ENCODE measurements at places on chromosomes 2 and 18. TPM values are rescaled to one million over a fixed set of nuclear protein-coding genes. Genes with fewer than 3 reads are reported as not detected.

Gene RNF152
- total RNA-seq = 0.38 TPM

Gene ATIC
- 315 TPM for total RNA-seq

Gene ASAP2
- total RNA-seq = 0.38 TPM

Gene CD28
- 66.4 TPM for total RNA-seq

DNA sequence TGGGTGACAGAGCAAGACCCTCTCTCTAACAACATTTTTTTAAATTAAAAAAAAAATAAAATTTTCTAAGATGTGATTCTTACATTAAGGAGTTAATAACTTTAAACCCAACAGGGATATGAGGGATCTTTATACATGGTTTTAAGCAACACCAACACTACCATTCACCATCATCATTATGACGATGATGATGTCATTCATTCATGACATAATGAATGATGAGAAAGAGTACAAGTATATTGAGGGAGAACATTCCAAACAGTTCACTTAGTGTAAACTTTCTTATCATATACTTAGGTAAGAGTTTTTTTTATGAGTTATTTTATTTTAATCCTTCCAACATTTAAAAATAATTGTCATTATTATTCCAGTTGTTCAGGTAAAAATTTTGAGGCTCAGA lies 863.3 kb downstream of the DPP10 start:
- no peak overlapping the region for H3K27ac ChIP-seq
- no peak overlapping the region for H3K4me3 ChIP-seq
- H3K36me3 ChIP-seq = no peaks in the 10 kb centered on the region
- no peak for DNase-seq
- no peaks in the 10 kb centered on the region for H3K27me3 ChIP-seq
- no peaks in the 10 kb centered on the region for H3K4me1 ChIP-seq

DNA sequence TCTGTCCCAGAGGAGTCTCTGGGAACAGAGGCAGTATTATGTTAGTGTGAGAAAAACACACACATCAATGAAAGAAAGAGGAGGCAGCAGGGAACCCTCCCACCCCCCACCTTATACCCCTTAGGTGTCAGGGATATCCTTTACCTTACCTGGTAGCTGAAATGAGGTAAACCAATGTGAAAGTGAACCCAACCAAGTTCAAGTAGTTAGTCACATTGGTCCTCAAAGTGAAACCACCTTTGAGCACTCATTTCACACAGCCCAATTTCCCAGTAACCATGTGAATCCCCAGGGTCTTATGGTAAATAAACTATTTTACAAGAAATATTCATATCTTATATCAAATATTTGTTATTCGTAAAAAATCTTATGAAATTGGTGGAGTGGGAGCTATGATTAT lies 377.8 kb downstream of the LRATD1 start:
- H3K36me3 ChIP-seq = no peaks in the 10 kb centered on the region
- no peak overlapping the region for H3K27ac ChIP-seq
- DNase-seq = no peak
- H3K4me1 ChIP-seq = no peaks in the 10 kb centered on the region
- H3K4me3 ChIP-seq = no peak overlapping the region
- no peaks in the 10 kb centered on the region for H3K27me3 ChIP-seq

- H3K27ac ChIP-seq = no peak overlapping the region
- no peak for DNase-seq
- no peak overlapping the region for H3K4me3 ChIP-seq
- H3K27me3 ChIP-seq = no peaks in the 10 kb centered on the region
- H3K4me1 ChIP-seq = peaks cover 8% of the 10 kb centered on the region
These were observed 4.1 kb upstream of the ZCCHC2 start for GRCh38 chr18:62518460-62519375.

GRCh38 chr18:27311114-27311513 lies 126.0 kb upstream of the CHST9 start:
- no peaks in the 10 kb centered on the region for H3K27me3 ChIP-seq
- no peaks in the 10 kb centered on the region for H3K4me1 ChIP-seq
- no peak for DNase-seq
- H3K4me3 ChIP-seq = no peak overlapping the region

DNA sequence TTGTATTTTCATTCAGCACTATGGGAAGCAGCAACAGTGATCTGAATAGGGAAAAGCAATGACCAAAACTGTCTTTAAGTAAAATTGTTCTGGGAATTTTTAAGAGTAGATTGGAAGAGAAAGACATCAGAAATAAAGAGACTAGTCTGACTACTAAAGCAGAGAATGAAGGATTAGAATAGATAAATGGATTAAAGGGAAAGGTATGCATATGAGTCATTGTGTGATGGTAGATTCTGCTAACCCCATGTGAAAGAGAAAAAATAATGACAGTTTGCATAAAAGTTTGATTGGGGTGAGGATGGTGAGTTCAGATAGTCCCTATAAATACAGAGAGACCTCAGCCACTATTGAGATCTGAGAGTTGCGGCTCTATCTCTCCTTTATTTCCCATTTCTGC lies 139.6 kb upstream of the DCC start:
- no peak overlapping the region for H3K27ac ChIP-seq
- no peaks in the 10 kb centered on the region for H3K4me1 ChIP-seq
- no peaks in the 10 kb centered on the region for H3K36me3 ChIP-seq
- DNase-seq = no peak
- H3K4me3 ChIP-seq = no peak overlapping the region
- no peaks in the 10 kb centered on the region for H3K27me3 ChIP-seq

GRCh38 chr18:76490670-76491472 lies 4.2 kb downstream of the ZNF516 start:
- H3K4me3 ChIP-seq = peak overlapping the region; percentile 52
- peaks cover 7% of the 10 kb centered on the region for H3K27me3 ChIP-seq
- no peak overlapping the region for H3K27ac ChIP-seq
- DNase-seq = peak; percentile 33
- H3K36me3 ChIP-seq = no peaks in the 10 kb centered on the region

GRCh38 chr18:10899481-10899880 lies 249.9 kb downstream of the PIEZO2 start:
- H3K27me3 ChIP-seq = no peaks in the 10 kb centered on the region
- H3K36me3 ChIP-seq = no peaks in the 10 kb centered on the region
- H3K4me1 ChIP-seq = no peaks in the 10 kb centered on the region
- no peak overlapping the region for H3K4me3 ChIP-seq
- no peak overlapping the region for H3K27ac ChIP-seq
- DNase-seq = no peak

DNA sequence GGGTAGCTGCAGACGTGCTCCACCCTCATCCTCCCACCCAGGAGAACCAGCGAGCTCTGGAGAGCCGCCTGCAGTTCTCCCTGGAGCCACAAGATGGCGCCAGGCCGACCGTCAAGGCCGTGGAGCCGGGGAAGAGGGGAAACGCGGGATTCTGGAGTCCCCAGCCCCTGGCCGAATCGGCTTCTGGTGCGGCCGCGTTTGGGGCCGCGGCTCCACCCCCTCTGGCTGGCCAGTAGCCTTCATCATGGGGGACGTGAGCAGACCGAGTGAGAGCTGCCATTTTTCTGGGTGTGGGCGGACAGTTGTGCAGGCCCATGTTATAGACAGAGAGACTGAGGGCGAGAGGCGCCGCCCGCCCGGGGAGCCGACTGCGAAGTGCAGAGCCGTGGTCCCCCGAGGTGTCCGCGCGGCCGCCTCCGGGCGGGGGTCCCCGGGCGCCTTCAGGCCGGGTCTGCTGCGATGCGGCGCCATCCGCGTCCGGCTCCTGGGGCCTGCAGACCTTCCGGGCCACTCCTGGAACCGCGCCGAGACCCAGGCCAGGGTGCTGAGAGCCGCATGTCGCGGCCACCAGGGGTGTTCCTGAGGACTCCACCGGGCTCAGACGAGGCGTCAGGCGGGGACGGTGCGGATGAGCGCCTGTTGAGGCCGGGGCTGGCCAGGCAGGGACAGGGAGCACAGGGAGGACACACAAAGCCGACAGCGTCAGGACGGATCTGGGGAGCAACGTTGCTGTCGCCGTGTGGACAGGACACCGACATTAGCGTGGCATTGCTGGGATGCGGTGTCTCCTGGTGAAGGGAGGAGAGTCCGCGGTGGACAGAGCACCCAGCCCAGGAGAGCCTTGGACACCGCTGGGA lies 418.2 kb upstream of the HS6ST1 start:
- no peaks in the 10 kb centered on the region for H3K27me3 ChIP-seq
- H3K27ac ChIP-seq = no peak overlapping the region
- H3K36me3 ChIP-seq = no peaks in the 10 kb centered on the region
- peak; percentile 12 for DNase-seq
- H3K4me3 ChIP-seq = no peak overlapping the region
- no peaks in the 10 kb centered on the region for H3K4me1 ChIP-seq

- no peak overlapping the region for H3K27ac ChIP-seq
- H3K27me3 ChIP-seq = no peaks in the 10 kb centered on the region
- H3K4me3 ChIP-seq = no peak overlapping the region
- H3K36me3 ChIP-seq = no peaks in the 10 kb centered on the region
- no peaks in the 10 kb centered on the region for H3K4me1 ChIP-seq
These were observed 132.8 kb downstream of the THADA start for GRCh38 chr2:43462866-43463641.

DNA sequence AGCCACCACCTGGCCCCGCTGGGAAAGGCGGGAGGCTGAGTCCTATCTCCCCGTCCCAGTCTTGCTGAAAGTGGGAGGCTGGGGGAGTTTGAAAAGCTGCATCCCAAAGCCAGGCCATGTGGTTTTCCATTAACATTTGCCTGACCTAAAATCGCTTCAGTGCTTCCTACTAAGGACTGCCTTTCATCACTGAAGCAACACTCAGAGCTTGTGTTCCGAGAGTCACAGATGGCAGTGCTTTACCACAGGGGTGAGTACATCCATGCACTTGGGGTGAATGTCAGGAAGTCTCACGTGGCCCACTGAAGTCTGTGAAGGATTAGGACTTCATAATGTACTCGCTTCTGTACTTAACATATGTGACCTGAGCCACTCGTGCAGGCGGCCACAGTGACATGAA lies 43.3 kb downstream of the PXDN start:
- H3K27ac ChIP-seq = no peak overlapping the region
- H3K27me3 ChIP-seq = no peaks in the 10 kb centered on the region
- DNase-seq = no peak
- no peaks in the 10 kb centered on the region for H3K36me3 ChIP-seq
- H3K4me3 ChIP-seq = no peak overlapping the region

DNA sequence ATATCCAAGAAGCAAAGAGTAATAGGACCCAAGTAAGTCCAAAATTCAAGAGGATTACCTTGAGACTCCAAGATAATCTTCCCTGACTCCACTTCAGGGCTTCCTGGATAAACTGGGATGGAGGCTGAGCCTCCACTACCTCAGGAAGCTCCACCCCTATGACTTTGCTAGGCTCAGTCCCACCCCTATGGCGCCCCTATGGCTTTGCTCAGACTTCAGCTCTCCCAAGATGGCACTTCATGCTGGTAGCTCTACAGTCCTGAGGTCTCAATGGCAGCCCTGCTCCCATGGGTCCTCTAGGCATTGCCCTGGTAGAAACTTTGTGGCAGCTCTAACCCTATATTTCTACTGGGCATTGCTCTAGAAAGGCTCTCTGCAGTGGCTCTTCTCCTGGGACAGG lies 69.9 kb upstream of the CHAC2 start:
- DNase-seq = no peak
- H3K36me3 ChIP-seq = peaks cover 10% of the 10 kb centered on the region
- H3K27ac ChIP-seq = no peak overlapping the region
- no peak overlapping the region for H3K4me3 ChIP-seq
- H3K27me3 ChIP-seq = no peaks in the 10 kb centered on the region

DNA sequence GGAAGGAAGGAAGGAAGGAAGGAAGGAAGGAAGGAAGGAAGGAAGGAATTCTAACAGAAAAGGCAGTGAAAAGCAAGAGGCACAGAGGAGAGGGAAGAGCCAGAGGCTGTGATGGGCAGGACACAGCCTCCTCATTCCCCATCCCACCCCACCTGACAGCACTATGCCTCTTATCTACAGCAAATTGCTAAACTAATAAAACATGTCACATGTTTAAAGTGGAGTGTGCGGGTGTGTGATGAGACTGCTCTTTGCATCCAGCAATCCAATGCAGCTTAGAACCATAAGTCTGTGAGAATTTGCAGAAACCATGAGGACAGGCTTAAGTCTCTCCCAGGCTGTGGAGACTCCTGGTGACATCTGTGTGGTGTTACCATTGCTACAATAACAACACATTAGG lies 108.4 kb upstream of the ALK start:
- H3K36me3 ChIP-seq = no peaks in the 10 kb centered on the region
- no peaks in the 10 kb centered on the region for H3K4me1 ChIP-seq
- no peak overlapping the region for H3K4me3 ChIP-seq
- DNase-seq = no peak
- H3K27me3 ChIP-seq = no peaks in the 10 kb centered on the region

Measured in CD8-positive, alpha-beta memory T cell (primary cell).